ENCODE measurements at places on chromosomes 3 and 15.
A peak's percentile ranks its signal among the peaks of the same experiment; 100 is the strongest.

DNA sequence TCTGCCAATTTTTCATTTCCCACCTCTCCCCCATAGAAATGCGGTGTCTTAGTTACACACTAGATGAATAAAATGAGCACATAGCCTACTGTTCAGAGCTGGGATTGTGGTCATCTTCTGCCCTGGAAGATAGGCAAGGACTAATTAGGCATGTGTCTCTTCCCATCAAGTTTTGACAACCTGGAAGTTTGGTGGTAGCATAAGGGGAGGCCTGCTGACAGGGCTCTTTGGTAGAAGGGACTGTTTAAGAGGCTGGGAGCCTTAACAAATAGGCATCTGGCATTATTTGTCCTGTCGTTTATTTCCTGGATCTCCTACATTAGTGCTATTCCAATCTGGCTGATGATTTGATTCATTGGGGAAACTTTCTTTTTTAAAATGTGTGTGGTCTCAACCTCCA, 512.3 kb downstream of the ZNF385D start:
- no peak for DNase-seq

- DNase-seq, result no peak
Observed at GRCh38 chr3:74314696-74315095, 299.8 kb downstream of the CNTN3 start.

DNA sequence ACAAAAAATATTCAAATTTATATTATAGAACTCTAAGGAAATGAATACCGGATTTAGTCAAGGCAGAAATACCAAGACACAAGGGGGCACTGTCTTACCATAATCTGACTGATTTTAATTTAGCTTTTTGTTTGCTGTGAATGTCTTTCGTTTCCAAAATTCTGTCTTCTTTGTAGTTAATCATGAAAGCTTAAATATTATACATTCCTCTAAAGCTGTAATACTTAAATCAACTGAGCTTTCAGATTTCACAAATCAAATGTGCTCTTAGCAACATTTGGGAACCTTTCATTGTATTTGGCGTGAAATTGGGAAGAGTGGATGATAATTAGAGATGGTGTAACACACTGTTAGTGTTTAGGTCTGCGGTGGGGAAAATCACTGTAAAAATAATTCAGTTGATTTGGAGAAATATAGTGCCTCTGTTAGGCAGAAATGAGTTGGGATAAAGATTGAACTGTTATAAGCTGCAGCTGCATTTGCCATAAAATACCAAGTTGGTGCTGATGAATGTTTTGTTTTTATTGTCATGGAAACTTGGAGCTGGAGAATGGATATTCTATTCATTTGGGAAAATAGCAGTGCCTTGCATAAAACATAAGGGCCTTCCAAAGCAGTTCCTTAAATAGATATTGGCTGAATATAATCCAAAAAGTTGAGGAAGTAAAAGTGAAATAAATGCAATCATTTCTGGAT, 228.2 kb downstream of the TCF12 start:
- no peak for DNase-seq

DNA sequence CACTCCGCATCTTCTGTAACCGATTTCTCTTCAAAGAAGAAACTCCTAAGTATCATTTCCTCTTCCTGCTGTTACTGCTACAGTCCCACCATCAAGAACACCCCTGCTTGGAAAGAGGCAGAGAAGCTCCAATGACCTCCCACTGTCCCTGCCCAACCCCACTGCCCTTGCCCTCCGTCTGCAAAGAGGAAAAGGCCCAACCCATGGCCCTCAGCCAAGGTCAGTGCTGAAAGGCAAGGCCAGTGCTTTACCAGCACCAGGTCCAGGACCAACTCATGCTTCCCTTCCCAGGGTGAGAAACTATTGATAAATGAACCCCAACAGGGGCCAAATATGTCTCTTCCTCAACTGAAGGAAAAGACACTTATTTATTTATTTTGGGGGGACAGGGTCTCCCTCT, 22.5 kb downstream of the FAM240A start:
- no peak for DNase-seq

GRCh38 chr3:55198554-55198953, 270.7 kb upstream of the LRTM1 start:
- no peak for DNase-seq

GRCh38 chr15:71050461-71050860, 64.8 kb upstream of the THSD4 start:
- no peak for DNase-seq

GRCh38 chr15:32833379-32833821, 115.6 kb downstream of the GREM1 start:
- no peak for DNase-seq

DNA sequence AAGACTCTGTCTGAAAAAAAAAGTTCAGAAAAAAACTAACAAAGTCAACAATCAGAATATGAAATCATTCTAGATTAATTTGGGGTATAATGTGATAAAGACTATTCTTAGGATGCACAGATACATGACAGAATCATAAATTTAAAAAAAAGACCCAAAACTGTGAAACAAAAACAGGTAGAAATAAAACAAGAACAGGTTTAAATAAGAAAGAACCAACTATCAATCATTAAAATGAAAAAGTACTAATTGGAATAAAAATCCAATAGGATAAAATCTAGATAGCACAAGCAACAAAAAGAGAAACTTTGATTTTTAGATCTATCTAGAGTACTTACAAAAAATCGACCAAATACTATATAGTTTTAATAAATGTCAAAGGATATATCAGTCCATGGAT, 13.4 kb downstream of the TMEM202 start:
- DNase-seq, result no peak

GRCh38 chr3:156725682-156726081, 51.3 kb downstream of the TIPARP start:
- DNase-seq, result no peak

GRCh38 chr3:159852821-159853505, 135.7 kb upstream of the IL12A start:
- no peak for DNase-seq

DNA sequence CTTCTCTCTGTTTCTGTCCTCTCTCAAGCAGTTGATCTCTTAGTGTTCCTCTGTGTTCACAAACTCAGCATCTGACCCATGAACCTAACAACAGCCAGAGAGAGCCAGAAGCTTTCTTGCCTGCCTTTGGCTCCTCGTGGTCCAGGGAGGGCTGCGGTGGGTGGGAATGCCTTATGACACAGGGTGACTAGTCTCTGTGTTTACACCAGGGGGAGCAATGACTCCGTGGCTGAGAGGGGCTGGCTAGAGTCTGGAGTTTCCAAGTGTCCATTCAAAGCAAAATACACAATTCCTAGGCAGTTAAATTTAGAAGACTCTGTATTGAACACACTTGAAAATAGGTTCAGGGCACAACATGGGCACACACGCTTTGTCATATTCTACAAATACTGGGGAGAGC, 370.0 kb upstream of the FRG2C start:
- DNase-seq, result peak; percentile 33

GRCh38 chr3:84109911-84110310, 848.9 kb upstream of the CADM2 start:
- no peak for DNase-seq

- DNase-seq, result no peak
Observed at GRCh38 chr3:117837391-117837790, 1127.8 kb downstream of the TUSC7 start.

GRCh38 chr3:45406772-45407171, 18.4 kb downstream of the LARS2 start:
- no peak for DNase-seq

DNA sequence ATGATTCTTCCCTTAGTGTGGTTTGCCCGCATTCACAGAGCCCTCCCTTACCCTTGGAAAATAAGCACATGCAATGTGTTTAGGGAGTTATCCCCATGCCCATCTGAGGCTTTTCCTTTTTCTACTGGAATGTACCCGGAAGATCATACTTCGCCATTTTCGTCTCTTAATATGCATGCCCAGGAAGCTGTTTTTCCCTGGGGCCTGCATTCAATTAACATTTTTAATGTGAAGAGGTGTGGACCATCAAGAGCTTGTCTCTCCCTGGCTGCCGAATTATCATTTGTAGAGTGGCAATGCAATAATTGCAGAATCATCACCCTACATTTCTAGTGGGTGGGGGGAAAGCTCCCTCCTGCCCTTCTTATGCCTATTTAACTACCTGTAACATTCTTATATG, 976.3 kb downstream of the DIPK2A start:
- no peak for DNase-seq

DNA sequence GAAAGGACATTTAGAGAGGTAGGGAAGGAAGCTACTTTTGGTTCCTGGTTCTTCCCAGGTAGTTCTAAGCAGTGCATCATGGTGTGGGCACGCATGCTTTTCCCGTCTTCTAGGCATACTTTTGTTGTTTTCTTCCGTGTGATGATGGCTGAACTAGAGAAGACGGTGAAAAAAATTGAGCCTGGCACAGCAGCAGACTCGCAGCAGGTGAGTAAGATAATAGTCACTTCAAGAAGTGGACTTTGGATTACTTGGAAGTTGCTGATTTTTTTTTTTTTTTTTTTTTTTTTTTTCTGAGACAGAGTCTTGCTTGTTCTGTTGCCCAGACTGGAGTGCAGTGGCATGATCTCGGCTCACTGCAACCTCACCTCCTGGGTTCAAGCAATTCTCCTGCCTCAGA, 17.9 kb downstream of the FANCD2OS start:
- DNase-seq, result no peak

- no peak for DNase-seq
Observed at GRCh38 chr15:55819397-55820034, 76.6 kb upstream of the PRTG start.

GRCh38 chr3:127762077-127762786, 60.1 kb downstream of the MGLL start:
- no peak for DNase-seq

DNA sequence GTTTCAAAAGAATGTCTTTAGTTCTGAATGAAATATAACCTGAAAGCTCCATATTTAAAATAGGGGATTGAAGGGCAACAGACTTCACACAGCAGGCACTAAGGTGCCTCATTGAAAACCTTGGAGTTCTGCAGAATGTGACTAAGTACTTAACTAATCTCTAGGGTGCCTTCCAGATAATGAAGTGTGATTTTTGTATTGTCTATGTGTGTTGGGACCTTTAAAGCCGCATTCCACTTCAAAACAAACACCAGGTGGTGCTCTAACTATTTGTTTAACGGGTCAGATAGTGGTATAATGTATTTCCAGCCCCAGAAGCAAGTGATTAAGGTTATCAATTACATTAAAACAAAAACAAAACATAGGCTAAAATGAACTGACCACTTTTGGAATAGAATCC, 28.0 kb downstream of the TFG start:
- no peak for DNase-seq

- no peak for DNase-seq
Observed at GRCh38 chr3:13348661-13349396, 71.3 kb downstream of the NUP210 start.

- peak; percentile 60 for DNase-seq
Observed at GRCh38 chr15:75104804-75105557, 81.6 kb downstream of the PPCDC start.

DNA sequence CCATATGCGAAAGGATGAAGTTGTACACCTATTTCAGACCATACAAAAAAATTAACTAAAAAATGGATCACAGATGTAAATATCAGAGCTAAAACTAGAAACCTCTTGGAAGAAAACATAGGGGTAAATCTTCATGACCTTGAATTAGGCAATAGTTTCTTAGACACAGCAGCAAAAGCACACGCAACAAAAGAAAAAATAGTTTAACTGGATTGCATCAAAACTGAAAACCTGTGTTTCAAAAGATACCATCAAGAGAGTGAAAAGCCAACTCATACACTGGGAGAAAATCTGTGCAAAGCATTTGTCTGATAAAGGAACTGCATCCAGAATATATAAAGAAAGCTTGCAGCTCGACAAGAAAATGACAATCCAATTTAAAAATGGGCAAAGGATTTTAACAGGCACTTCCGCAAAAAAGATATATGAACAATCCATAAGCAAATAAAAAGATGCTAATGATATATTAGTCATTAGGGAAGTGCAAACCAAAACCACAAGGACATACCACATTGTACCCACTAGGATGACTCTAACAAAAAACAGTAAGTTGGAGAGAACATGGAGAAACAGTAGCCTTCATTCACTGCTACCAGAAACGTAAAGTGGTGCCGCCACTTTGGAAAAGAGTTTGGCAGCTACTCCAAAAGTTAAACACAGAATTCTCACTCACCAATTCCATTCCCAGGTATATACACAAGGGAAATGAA, 263.1 kb downstream of the ADAMTS17 start:
- DNase-seq, result no peak

GRCh38 chr3:117405359-117405758, 695.8 kb downstream of the TUSC7 start:
- DNase-seq, result no peak

DNA sequence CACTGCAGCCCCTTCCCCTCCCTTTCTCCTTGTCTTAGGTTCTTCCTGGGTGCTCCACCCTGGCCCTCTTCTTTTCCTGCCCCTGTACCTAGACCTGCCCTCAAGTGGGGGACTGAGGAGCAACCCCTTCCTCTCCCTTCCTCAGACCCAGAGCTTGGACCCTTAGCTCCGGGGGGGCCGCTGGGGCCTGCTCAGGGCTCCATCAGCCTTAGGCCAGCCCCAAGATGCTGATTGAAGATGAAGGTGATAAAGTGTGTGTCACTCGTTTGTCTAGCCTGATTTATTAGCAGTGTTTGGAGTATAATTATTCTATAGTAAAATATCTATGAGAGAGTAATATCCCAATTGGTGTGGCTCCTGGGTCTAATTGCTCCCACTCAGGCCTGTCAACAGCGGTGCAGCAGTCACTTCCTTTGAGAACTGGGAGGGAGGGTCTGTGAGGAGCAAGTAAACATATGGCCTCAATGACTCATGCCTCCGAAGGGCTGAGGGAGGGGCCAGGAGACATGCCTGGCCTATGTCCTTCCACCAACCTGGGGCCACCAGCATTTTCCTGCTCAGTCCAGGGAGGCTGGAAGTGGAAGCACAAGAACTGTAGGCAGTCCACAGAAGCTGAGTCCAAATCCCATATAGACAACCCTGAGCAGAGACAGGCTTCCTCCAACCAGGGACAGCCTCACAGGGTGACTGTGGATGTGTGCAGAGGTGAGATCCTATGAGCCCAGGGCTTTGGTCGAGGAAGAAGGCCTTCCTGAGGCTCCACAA, 123.2 kb downstream of the DNAJB8 start:
- peak; percentile 35 for DNase-seq

DNA sequence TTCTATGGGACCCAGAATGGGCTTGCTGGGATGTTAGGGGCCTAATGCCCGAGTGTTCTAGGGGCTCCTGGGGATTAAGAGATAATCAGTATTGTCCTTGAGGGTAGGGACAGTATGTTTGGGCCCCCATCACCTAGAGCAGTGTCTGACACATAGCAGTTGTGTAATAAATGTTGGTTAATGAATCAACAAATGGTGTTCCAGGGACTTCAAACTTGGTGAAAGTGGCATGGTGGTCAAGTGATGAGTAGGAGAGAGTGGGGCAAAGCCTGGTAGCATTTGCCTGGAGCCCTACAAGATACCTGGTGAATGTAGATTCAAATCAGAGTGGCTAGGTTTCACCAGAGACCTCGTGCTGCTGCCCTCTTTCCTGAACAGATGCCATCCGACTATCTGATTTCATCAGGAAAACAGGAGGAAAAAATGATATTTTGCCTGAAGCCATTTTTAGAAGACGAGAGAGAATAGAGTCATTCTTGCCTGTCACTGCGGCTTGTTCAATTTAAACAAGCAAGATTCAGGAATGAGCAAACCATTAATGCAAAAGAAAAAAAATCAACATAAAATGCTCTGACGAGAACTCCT, 117.3 kb downstream of the RPL22L1 start:
- DNase-seq, result no peak

Measured in breast epithelium (tissue), 4 donors.